ENCODE measurements at places on chromosomes 3 and 15.

- DNase-seq, result no peak
These were observed 625 bp downstream of the COL6A6 start for GRCh38 chr3:130517602-130518001.

DNA sequence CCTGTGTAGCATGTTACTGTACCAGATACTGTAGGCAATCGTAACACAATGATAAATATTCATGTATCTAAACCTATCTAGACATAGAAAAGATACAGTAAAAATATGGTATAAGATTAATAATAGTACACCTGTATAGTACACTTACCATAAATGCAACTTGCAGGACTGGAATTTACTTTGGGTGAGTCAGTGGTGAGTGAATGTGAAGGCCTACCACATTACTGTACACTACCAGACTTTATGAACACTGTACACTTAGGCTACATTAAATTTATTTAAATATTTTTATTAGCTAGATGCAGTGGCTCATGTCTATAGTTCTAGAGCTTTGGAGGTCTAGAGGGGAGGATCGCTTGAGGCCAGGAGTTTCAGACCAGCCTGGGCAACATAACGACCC is 186.6 kb upstream of the ROPN1 start:
- no peak for DNase-seq

- no peak for DNase-seq
These were observed 95.3 kb downstream of the AKAP13 start for GRCh38 chr15:85475711-85476110.

DNA sequence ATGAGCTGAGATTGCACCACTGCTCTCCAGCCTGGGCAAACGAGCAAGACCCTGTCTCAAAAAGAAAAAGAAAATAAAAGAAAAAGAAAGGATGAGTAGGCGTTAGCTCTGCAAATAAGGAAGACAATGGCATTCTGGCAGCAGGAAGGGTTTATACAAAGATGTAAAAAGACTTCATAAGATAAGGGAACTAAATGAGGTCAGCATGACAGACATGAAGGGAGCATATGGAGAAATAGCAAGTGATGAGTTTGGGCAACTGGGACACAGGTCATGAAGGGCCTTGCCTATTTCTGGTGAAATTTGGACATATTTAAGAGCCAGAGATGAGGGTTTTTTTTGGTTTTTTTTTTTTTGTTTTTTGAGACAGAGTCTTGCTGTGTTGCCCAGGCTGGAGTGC is 24.5 kb downstream of the TMEM266 start:
- DNase-seq, result no peak

- DNase-seq, result no peak
These were observed 82.2 kb downstream of the C3orf70 start for GRCh38 chr3:185070491-185071286.

DNA sequence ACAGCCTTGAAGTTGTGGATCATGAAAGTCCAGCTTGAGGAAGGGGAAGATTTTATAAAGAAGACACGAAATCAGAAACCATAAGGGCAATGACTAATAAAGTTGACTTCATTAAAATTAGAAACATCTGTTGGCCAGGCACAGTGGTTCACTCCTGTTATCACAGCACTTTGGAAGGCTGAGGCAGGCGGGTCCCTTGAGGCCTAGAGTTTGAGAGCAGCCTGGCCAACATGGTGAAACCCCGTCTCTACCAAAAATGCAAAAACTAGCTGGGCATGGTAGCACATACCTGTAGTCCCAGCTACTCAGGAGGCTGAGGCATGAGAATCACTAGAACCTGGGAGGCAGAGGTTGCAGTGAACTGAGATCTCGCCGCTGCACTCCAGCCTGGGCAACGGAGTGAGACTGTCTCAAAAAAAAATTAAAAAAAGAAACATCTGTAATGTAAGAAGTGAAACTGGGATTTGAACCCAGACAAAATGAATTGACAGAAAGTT is 7.9 kb upstream of the UBXN7 start:
- no peak for DNase-seq

DNA sequence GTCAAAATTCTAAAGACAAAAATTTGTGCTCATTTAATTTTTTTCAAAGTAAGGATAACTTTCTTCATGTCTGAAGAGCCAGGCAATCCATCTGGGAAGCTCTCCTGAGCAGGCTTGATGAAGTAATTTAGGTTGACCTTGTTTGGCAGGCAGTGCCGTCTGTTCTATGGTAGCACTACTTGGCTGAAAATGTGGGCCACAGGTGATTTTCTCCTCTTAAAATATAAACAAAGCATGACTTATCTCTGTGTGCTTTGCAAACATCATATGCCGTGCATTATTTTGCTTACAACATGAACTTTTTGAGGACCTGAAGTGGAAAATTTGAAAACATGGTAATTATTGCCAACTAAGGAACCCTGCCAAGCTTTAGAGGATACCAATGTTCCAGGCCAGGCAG is 143.2 kb downstream of the RAP2B start:
- DNase-seq, result no peak

- DNase-seq, result no peak
These were observed 281.2 kb upstream of the NR2F2 start for GRCh38 chr15:96049323-96049722.

GRCh38 chr3:32457971-32458471 is 44.6 kb downstream of the CMTM6 start:
- no peak for DNase-seq

GRCh38 chr3:160981217-160981938 is 123.8 kb downstream of the B3GALNT1 start:
- no peak for DNase-seq

GRCh38 chr3:11908981-11909698 is 62.5 kb upstream of the TAMM41 start:
- no peak for DNase-seq

GRCh38 chr3:40240921-40241320 is 68.6 kb upstream of the EIF1B start:
- no peak for DNase-seq

DNA sequence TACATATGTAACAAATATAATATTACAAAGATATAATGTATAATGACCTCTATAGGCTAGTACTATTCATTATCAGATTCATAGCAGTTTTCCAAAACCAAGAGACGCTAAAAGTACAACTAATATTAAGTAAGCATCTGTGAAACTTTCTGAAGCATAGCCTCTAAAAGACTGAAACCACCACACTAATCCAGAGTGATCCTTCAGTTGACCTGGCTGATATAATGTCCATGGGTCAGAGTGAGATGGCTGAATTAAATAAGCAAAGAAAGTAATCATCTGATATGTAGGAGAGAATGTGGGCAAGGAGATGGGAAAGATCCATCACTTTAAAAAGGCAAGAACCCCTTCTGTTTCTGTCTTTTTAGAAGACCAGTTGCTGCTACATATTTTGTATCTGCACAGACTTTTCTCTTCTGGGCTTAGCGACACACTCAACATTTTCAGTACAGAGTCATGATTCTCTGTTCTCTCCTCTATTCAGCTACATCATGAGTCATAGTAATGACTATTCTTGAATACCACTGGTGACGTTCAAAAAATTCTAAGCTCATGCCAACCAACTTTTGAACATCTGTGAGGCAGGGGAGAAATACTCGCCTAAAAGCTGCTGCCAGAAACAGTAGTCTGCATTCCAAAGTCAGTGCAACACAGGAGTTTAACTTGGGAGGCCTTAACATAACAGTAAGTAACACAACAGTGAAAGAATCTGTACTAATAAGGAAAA is 149.6 kb downstream of the MAGI1 start:
- no peak for DNase-seq

DNA sequence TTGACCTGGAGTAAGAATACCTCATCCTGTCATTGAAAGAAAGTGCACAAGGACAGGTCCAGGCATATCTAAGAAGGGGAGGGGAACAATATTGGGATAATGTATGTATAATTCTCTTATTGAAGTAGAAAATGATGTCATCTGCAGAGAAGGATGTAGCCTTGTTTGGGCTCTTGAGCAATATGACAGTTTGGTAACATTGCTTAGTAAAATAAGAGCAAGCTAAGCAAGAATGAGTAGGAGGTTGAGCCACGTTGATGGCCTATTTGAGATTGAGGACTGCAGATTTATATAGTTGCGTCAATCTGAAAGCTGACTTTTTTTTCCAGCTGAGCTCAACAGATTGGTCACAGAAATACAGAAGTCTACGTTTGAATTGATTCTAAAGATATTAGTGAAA is 145.2 kb downstream of the FILIP1L start:
- no peak for DNase-seq

Data from NCI-H446 (cell line).